ENCODE measurements at places on chromosomes 12 and 14.

DNA sequence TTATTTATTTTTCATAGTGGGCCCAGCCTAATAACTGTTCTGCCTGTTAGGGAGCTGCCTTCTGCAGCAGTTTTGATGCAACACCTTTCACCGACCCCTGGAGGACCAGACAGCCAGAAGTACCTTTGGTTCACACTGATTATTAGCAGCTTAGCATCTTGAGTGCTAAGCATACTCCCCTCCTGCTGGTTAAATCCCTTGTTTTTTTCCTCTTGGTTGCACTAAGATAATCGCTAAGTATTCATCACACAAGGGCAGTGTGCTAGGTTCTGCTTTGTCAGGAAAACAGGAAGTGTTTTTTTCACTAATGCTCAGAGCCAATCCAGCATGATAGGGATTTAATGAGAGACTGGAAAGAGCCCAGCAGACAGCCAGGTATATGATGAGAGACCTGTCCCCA lies 437.0 kb downstream of the FUT8 start:
- DNase-seq, result no peak

GRCh38 chr12:96047229-96048211 lies 12.1 kb upstream of the LTA4H start:
- no peak for DNase-seq

DNA sequence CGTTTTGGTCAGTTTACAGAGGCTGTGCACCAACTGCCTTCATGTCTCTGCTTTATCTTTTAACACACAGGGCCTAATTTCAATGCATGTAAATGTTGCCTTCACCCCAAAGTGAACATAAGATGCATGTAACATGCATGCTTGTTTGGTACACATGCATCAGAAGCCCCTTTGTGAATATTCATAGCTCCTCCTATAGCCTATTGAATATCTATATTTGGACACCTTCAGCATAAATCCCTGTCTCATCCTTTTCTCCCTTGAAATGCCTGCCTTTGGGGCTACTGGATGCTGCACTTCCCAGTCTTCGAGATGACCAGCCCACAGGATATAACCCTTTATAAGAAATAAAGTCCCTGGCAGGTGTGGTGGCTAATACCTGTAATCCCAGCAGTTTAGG lies 57.7 kb upstream of the FAM181A start:
- DNase-seq, result no peak

DNA sequence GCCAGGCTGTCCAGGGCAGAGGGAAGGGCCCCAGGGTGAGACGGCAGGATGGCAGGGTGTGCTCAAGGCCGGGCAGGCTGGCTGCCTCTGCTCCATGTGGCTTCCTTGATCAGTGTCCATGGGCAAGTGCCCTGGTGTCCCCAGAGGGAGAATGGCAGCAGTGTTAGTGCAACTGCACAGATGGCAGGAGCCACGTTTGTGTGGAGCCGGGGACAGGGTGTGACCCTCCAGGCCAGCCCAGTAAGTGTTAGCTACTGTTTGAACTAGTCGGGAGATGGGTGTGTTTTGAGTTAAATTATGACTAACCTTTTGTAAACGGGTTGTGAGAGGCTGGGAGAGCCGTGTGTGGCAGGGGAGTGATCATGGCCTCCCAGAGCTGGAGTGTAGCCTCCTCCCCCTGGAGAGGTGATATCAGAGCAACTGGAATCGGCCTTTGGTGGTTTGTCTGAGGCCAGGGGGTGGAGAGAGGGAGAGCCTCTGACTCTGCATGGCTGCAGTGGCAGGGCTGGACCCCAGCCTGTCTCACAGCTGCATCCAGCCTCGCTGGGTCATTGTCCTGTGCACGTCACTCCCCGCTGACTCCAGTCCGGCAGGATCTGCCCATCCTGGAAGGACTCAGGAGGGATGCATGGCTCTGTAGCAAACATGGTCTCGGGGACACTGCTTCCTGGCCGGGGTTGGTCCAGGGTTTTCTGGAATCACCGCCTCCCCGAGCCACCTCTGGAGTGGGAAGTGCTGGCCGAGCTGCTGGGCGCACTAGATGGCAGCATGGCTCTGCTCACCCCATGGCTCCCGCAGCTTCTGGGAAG lies 27.8 kb downstream of the AACS start:
- DNase-seq, result no peak

DNA sequence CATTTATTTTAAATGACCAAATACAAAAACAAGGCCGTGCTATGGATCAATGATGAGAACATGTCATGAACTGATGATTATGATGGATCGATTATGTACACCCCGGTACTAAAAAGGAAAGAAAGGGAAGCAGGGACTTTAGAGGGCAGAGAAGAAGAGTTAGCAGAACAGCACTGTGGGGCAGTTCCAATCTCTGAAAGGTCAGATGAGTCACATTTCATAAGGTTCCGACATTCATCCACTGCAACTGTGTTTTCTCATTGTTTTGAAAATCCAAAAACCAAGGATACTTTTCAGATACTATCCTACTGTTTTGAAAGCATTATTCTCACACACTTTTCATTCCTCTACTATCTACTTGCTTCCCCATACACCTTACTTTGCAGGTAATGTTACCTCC lies 169.3 kb downstream of the STXBP6 start:
- DNase-seq, result no peak

DNA sequence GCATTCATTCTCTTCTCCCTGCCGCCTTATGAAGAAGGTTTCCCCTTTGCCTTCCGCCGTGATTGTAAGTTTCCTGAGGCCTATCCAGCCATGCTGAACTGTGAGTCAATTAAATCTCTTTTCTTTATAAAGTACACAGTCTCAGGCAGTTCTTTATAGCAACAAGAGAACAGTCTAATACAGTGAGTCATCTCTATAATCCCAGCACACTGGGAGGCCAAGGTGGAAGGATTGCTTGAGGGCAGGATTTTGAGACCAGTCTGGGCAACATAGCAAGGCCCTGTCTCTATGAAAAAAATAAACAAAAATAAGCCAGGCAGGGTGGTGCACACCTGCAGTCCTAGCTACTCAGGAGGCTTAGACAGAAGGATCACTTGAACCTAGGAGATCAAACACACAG lies 259.9 kb downstream of the CEP128 start:
- DNase-seq, result no peak

GRCh38 chr12:120797677-120798642 lies 72.3 kb downstream of the ACADS start:
- DNase-seq, result no peak

DNA sequence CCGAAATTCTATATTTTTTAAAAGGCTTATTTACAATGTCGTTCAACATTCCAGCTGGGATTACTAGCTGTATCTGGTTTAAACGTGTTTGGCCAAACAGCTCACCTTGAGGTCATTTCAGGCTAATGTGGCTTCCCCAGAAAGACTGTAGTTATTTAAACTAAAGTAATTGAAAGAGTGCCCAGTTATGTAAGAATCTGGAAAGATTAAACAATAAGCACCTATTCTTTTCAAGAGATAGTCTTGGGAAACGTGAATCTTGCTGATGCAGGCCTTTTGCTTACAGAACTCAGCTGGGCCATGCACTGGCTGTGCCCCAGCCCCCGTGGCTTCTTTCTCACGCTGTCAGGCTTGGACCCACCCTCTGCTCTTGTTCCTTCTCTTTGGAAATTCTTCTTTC lies 24.4 kb downstream of the GLRX5 start:
- no peak for DNase-seq

DNA sequence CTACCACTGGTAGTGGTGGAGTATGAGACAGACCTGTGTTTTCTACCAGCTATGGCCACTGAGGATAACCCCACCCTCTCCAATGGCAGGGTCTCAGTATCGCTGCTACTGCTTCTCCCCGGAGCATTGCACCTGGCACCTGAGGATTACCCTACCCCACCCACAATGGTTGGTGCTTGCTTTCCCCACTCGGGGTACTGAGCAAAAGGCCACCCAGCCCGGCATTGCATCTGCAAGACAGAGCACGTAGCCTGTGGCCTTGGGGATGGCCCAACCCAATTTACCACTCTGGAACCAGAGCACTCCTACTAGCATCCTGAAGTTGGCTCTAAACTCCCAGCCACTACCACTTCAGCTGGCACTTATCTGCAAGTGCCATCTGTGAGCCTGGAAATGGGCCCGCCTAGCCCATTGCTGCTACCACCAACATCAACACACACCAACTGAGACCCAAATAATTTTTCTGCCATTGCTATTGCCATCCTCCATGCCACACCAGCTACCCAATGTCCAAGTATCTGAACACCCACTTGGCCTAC lies 145.7 kb downstream of the CNTN1 start:
- no peak for DNase-seq

GRCh38 chr14:72201645-72202044 lies 269.4 kb downstream of the RGS6 start:
- DNase-seq, result no peak

- DNase-seq, result no peak
Measured at GRCh38 chr12:109739747-109740693, 26.4 kb downstream of the FAM222A start.

DNA sequence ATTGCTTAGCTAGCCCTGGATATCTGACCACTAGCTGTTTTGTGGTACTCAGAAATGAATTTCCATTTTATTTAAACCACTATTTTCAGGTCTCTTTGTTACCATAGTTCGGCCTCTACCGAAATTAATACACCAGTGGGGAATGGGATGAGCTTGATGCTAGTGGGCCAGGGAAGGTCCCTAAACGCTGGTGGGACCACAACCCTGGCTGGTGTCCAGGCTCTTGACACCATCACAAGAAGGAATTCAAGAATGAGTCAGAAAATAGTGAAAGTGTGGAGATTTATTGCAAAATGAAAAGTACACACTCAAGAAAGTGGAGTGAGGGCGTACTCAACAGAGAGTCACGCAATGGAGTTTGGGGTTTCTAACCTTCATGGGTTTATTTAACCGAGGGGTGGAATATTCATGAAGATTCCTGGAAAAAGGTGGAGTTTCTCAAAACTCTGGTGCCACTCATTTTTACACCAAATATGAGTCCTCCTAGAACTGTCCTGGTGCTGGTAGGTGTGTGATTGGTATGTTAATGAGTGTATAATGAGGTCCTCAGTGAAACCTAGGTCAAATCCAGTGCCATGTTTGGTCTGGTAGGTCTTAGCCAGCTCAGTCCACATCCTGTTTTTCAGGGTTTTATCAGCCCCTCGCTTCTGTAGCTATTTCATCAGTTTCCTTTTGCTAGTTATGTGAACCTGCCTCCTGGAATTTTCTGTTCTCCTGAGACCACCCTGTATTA lies 38.9 kb upstream of the LRP6 start:
- no peak for DNase-seq

- peak; percentile 54 for DNase-seq
Measured at GRCh38 chr14:60249321-60250256, 568 bp downstream of the PPM1A start.

DNA sequence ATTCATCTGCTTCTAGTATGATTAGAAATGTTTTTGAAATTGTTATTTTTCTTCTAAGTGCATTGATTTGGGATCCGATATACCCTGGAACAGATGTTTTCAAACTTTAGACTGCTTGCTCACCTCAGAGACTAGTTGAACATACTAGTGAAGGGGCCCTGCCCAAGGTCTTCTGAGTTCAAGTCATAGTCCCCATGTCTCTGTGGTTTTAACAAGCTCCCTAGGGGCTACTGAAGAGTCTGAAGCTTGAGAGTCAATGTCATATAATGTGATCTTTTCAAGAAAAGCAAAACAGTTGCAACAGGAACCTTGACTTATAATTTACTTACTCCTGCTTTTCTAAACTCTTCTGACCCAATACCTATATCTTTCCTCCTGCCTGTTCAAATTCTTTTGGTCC lies 7.5 kb upstream of the UBE2N start:
- no peak for DNase-seq

DNA sequence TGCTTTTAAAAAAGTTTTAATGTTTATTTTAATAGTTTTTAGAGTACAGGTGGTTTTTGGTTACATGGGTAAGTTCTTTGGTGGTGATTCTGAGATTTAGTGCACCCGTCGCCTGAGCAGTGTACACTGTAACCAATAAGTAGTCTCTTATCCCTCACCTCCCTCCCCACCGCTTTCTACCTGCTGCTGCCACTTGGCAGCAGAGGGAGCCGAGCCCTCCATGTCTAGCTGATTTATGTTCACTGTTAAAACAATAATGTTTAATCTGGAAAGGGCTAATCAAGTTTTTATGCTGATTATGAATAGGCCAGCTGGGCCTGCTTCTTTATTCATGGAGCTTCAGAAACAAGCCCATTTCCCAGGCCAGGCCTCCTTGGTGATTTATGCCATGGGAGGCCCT lies 73.1 kb downstream of the ADCK1 start:
- no peak for DNase-seq

DNA sequence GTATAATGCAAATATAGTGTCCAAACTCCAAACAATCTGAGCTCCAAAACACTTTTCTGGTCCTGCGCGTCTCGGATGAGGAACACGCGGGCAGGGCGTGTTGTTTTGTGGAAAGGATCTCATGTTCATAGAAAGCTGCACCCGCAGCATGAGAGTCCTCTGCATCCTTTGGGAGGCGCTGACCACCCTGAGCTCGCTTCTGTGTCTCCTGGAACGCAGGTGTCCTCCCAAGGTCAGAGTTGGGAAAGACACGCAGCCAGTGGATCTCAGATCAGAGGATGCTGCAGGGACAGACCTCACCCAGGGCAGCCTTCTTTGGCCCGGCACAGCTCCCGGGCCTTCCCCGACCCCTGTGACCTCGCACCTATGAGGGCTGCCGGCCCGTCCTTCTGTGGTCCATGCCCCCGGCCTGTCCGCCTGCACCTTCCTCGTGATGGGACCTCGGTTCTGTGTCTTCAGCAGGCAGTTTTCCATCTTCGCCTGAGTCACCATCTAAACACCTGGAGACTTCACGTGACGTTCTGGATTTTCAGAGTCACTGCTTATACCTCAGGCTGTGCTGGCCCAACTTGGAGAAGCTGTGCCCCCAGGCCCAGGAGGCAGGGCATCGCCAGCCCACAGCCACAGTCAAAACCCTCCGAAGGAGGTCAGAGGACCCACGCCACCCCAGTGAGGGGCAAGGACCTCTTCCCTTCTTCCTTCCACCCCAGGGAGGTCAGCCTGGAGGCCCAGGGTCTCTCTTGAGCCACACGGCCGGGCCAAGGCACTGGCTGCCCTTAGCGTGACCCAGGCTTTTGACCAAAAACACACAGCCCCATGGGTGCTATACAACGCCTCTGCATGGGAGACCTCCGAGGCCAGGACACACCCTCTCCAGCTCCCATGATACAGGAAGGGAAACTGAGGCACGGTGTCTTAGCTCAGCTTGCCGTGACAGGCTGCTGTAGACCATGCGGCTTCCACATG lies 25.9 kb downstream of the MMP17 start:
- no peak for DNase-seq

GRCh38 chr12:7624478-7624877 lies 41.2 kb downstream of the APOBEC1 start:
- no peak for DNase-seq

DNA sequence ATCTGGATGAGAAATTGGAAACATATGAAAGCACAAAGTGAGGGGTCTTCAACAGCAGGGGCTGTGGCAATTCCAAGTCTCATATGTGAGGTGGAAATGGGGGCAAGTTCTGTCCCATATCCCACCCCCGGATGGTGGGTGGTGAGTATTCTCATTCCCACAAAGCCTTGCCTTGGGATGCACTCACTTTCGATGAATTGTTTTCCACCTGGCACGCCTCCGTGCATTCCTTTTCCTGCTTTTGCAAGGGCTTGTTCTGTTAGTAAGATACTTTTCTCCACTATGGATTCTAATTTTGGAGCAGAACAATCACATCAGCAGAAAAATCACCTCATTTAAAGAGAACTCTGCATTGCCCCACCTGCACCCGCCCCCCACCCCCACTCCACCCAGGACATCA lies 3.1 kb downstream of the LACRT start:
- no peak for DNase-seq
